NCI-H748 treated with DMSO at 0.1 percent for 48 hours (cell line): ENCODE measurements at places on chromosomes 1 and 21.

DNA sequence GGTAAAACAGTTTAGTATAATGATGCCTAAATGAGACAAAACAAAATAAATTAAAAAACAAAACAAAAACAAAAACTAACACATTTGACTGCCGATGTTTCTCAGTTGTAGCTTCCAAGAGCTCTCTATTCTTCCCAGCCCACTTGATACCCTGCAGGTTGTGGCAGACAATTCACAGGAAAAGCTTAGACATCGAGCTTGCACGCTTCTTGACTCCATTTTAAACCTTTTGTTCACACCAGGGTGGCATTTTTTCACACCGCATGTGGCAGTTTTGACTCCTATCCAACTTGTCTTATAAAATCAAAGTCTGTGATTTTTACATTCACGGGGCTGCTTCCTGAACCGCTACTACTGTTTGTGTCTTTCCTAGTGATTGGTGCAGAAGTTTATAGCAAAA, 575.9 kb downstream of the USP25 start:
- DNase-seq, result no peak

- no peak for DNase-seq
These were observed 6.7 kb upstream of the PADI6 start for GRCh38 chr1:17365293-17365692.

GRCh38 chr1:77283701-77284425, 2.0 kb downstream of the AK5 start:
- no peak for DNase-seq

DNA sequence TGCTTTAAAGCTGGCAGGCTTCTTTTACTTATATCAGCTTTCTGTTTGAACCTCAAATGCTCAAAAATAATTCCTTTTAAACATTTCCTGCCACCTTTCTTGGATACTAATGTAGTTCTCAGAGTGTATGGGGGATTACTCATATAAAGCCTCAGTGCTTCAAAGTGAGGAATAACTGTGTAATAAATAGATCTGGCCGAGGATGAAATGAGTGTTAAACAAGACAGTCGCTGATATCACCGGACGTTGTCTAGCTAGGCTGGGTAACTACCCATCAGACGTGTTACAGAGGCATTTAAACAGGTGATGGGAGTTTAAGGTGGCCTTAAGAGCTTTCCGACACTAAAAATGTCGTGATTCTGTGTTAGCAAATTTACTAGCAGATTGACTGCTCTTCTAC, 53.1 kb downstream of the VANGL2 start:
- DNase-seq, result no peak

- DNase-seq, result no peak
These were observed 55.4 kb downstream of the KCNK2 start for GRCh38 chr1:215137985-215138384.

- DNase-seq, result no peak
These were observed 34.0 kb downstream of the FLVCR1 start for GRCh38 chr1:212892108-212892507.

- DNase-seq, result peak; percentile 66
These were observed 5.2 kb upstream of the RERE start for GRCh38 chr1:8822373-8823294.

- DNase-seq, result no peak
These were observed 34.1 kb upstream of the NRIP1 start for GRCh38 chr21:15098908-15099307.

DNA sequence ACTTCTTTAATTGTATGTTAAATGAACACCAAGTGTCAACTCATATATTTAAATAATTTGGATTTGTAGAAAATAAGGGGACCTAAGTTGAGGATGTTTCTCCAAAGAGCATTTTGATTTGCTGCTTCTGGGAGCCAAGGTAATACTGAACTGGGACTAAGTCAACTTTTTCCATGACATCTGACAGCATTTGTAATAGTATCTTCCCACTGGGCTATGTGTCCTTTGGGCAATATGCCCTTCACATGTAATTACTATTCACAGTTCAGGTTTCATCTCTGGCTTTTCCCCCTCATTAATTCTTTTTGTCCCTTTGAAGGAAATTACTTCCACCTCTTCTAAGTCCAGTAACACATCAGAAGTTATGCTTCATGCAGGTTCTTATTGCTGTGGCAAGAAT, 36.7 kb upstream of the HP1BP3 start:
- no peak for DNase-seq

DNA sequence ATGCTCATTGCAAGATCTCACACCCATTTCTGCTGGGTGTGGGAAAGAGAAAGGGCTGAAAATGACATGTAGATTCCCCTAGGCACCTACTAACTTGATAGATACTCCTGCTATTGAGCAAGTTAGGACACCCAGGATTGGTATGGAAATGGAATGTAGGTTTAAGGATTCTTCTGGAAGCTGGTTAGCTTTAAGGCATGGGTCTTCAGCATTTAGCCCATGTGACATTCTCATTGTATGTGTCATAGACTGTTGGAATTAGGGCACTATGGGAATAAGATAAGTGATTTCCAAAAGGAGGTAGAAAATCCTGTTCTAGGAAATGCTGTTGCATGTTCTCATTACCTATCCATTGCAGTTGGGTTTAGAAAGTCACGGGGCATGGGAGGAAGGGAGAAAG, 76.2 kb downstream of the DISC1 start:
- no peak for DNase-seq

- DNase-seq, result no peak
These were observed 15.9 kb upstream of the ADAMTS5 start for GRCh38 chr21:26982767-26983166.

GRCh38 chr1:53375440-53375839, 47.6 kb upstream of the LRP8 start:
- DNase-seq, result no peak
